Omental fat pad (tissue), 4 donors: ENCODE measurements at places on chromosomes 1 and 21.

GRCh38 chr1:21546122-21546825 is 37.1 kb downstream of the ALPL start:
- DNase-seq, result no peak

GRCh38 chr1:247998811-247999210 is 14.6 kb upstream of the OR2L5 start:
- DNase-seq, result no peak

- no peak for DNase-seq
Observed at GRCh38 chr1:119312500-119312899, 56.1 kb upstream of the HAO2 start.

GRCh38 chr1:159791031-159791430 is 10.3 kb downstream of the DUSP23 start:
- DNase-seq, result no peak
